ENCODE measurements at places on chromosomes 6 and 20. TPM values are rescaled to one million over a fixed set of nuclear protein-coding genes. Genes with fewer than 3 reads are reported as not detected.

GRCh38 chr20:22963581-22963980, 71.5 kb upstream of the SSTR4 start:
- DNase-seq, result no peak

- no peak for DNase-seq
These were observed 63.4 kb downstream of the QRSL1 start for GRCh38 chr6:106692819-106693208.

Gene SLC17A2
- total RNA-seq, result not detected

- peak; percentile 22 for DNase-seq
These were observed 461 bp upstream of the DCDC2 start for GRCh38 chr6:24358219-24358821.

All from neural progenitor cell (in vitro differentiated cells).